KBM-7 (cell line): ENCODE measurements at places on chromosomes 1 and 21.
A peak's percentile ranks its signal among the peaks of the same experiment; 100 is the strongest.

GRCh38 chr1:232655746-232656085 is 25.8 kb upstream of the SIPA1L2 start:
- DNase-seq, result no peak

DNA sequence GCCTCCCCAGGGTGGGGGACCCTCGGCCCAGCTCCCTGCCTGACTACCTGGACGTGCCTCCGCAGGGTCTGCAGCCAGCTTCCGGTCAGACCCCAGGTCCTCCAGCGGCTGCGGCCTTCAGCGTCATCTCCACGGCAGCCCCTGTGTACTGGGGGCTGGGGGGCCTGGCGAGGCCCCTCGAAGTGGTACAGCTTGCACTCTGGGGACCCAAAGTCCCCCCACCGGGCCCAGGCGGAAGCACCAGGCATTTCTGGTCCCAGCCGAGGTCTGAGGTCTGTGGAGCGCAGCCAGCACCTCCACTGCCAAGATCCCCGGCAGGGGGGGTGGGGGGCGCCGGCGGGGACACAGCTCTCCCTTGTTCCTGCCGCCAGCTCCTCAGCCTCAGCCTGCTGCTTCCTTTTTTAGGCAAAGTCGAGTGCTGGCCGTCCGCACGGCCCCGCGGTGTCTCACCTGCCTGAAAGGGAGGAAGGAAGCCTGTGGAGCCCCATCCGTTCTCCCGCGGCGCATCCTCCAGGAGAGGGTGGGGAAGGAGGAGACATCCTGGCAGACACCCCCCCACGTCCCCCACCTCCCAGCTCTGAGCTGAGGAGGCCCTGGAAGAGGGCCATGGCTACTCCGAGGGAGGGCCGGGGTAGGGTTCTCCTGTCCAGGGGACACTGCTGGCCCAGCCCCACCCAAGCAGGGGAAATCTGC is 1.2 kb upstream of the VWA1 start:
- DNase-seq, result peak; percentile 79

GRCh38 chr1:232504651-232505050 is 125.3 kb downstream of the SIPA1L2 start:
- no peak for DNase-seq

DNA sequence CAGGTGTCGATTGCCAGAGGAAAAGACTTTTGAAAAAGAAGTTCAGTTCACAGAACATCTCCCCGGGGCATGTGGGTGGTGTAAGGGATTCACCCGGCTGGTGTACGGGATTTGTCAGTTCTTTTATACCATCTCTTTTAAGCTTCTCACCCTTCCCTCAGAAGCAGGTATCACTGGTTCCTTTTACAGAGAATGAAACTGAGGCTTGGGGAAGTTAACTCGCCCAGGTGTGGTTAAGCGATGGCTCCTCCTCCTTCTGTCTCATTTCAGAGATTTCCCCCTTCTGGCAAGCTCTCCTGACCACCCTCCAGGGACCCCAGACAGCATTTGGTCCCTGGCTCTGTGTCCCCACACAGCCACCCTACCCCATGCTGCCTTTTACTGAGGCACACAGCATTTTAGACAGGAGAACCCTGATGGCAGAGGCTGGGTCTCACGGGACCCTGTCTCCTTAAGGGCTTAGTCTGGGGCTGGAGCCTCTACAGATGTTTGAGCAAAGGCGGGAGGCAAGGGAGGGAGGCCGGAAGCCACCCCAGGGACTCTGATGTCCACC is 2.8 kb upstream of the ECE1 start:
- no peak for DNase-seq

DNA sequence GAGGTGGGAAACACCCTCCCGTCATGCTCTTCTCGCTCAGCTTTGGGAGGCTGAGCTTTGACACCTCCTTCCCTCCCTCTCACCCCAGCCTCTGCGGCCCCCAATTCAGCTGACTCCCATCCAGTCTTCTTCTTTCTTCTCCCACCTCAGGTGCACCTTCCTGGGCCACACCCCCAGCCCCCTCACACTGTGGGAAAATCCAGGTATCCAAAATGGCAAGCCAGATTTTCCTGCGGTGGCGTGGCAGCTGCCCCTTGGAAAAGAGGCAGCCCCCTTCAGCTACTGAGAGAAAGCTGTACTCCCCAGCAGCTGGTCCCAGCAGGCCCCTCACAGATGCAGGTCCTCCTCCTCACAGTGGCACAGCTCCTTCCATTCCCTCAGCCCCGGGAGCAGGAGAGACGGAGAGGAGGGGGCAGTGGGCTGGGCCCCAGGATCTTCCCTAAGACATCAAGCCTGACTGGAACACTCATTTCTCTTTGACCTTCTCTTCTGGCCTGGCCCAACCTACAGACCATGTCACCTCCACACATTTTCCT is 61.6 kb downstream of the OPTC start:
- no peak for DNase-seq

GRCh38 chr21:44735821-44736220 is 24.4 kb upstream of the TSPEAR start:
- no peak for DNase-seq

GRCh38 chr1:68321084-68321685 is 88.9 kb upstream of the WLS start:
- DNase-seq, result no peak

DNA sequence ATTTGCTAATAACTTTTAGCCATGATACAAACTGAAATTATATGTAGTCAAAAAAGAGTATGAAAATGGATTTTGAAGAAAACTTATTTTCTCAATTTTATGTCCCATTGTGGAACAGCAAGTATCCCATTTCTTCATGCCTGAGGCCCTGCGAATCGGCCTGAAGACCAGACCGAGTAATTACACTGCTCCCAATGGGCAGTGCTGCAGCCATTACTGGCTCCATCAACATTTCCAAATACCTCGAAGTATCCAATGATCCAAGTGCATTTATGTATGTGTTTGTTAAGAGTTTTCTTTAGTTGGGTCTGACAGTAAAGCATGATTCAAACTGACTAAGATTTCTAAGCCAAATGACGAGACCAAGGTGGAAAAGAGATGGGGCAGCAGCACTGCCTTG is 44.4 kb downstream of the HSF2BP start:
- DNase-seq, result no peak

DNA sequence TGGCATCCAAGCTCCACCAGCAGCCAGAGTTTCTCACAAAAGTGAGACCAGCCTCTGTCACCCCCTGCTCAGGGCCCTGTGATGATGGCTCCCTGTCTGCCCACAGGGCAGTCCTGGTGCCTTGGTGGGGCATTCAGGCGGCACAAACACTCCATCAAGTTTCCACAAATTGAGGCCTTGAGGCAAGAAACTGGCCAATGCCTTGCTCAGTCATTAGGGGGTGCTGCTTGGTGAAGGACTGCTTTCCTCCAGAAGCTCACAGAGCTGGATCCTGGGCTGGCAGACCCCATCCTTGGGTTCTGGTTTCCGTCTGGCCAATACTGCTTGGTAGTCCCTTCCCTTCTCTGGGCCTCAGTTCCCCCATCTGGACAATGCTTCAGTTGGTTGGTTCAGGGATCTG is 12.5 kb upstream of the AHDC1 start:
- no peak for DNase-seq

GRCh38 chr1:157993918-157994605 is 617 bp downstream of the KIRREL1 start:
- DNase-seq, result peak; percentile 32

GRCh38 chr1:244397131-244397530 is 54.6 kb downstream of the ADSS2 start:
- DNase-seq, result no peak

GRCh38 chr1:1440262-1441001 is 4.9 kb downstream of the VWA1 start:
- DNase-seq, result no peak

DNA sequence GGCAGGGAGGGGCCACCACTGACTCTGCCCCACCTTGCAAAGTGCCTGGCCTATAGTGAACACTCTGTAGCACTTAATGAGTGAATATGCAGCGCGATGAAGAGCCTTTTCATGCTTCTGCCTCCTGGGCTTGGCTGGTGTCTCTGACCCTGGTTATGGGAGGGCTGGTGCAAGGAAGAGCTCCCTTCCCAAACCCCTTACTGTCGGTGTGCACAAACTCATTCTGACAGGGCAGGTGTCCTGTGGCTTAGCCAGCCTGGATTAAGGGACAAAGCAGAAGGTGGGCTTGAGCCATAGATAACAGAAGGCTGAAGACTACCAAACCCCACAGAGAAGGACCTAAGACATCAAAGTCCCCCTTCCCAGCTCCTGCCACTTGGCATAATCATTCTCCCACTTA is 2.0 kb upstream of the NCMAP start:
- DNase-seq, result no peak

GRCh38 chr1:12600335-12600734 is 17.7 kb downstream of the DHRS3 start:
- DNase-seq, result no peak

DNA sequence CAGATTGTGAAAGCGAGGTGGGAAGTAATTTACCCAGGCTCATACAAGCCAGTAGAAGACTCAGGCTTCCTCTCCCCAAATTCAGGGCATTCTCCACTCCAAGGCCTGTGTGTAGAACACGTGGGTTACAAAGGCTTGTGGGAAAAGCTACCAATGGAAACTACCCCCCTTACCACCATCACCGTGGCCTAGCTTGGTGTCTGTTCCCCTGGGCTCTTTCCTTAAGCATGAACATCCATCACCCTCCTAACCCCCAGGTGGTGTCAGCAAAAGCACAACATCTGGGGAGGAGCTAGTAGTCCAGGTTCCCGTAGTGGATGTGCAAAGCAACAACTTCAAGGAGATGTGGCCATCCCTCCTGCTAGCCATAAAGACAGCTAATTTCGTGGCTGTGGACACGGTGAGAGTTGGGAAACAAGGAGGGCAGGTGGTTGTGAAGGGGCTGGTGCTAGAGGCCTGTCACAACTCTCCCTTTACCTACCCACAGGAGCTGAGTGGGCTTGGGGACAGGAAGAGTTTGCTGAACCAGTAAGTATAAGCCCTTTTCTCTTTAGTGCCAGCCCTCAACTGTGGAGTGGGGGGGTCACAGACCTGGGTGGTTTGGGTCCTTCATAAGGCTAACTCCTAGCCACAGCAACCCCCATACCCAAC is 701 bp upstream of the MUTYH start:
- peak; percentile 20 for DNase-seq

GRCh38 chr1:117633936-117634335 is 28.1 kb downstream of the TENT5C start:
- no peak for DNase-seq

- DNase-seq, result no peak
These were observed 201.4 kb upstream of the SGIP1 start for GRCh38 chr1:66332548-66332901.

DNA sequence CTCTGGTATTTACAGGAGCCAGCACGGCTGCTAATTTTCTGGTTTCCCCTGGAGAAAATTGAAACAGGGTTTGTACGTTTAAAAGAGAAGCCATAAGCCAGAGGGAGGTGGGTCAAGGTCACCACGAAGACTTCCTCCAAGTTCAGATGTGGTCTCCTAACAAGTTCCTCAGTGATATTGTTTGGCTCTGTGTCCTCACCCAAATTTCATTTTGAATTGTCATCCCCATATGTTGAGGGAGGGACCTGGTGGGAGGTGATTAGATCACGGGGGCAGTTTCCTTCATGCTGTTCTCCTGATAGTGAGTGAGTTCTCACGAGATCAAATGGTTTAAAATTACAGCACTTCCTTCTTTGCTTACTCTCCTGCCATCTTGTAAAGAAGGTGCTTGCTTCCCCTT is 295.4 kb upstream of the DAB1 start:
- DNase-seq, result peak; percentile 20

DNA sequence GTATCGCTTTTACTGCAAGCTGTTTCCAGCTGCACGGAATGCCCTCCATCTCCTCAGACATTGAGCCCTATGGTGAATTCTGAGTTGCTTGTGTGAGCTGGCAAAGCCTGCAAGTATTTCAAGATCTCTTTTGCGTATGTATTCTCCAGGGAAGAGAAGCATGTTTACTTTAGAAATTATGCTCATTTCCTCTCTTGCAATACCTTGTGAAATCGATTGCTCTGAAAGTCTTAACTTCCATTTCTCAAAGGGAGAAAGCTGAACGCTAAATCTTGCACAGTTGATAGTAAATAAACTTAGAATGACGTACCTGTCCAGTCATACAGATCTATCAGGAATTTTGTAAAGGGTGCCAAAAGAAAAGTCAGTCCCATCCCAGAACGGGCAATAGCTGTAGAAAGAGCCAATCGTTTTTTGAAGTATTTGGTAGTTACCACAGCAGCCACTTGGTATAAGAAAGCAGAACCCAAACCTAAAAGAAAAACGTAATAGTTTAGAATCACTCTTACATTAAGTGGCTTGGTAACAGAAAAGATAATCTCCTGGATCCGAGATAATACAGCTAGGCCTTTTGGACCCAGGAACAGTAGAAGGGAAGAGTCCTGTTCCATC is 10.0 kb downstream of the SLC16A4 start:
- no peak for DNase-seq

DNA sequence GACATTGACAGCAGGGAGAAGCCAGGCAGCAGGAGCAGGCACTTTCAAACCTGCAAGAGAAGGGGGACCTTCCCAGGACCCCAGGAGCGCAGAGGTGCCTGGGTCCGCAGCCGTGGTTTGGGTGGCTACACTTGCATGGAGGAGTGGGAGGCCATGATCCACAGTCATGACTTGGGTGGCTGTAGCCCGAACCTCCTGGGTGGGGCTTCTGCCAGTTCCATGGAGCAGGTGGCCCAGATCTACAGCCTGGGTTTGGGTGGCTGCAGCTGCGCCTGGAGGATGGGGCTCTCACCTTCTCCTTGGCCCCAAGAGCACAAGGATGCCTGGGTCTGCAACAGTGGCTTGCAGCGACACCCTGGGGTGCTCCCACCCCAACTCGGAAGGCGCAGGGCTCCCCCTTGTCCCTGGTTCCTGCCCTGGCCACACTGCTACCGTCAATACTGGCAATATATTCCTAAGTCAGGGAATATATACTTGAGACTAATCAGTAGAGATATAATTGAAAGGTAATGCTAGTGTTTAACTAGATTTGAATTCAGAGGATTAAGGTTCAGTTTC is 2.3 kb upstream of the OR6K6 start:
- no peak for DNase-seq
